Muscle of leg (tissue), 16 donors: ENCODE measurements at places on chromosomes 6 and 20. TPM values are rescaled to one million over a fixed set of nuclear protein-coding genes. Genes with fewer than 3 reads are reported as not detected.

DNA sequence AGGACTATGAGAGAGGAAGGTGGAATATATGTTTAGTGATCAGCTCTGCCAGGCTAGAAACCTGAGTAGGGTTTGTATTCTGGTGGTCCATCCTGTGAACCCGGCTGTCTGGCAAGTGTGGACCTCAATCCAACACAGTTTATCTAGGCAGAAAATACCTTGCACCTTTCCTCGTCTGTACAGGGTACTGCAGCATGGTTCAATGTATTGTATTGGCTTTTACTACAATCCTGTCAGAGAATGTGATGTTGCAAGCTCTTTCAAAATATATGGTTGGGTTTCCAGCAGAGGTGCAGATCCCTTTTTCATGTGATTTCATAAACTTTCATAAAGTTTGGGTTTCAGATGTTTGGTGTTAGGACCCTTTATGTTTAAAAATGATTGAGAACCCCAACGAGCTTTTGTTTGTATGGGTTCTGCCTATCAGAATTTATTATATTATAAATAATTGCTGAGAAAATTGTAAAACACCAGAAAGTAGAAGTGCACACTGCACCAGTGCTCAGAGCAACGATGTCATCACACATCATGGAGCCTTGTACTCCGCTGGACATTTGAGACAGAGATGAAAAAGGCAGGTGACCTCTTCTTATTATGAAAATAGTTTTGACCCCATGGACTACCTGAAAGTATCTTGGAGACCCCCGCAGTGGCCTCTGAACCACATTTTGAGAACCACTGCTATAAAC is 106.6 kb downstream of the RTN4IP1 start:
- no peak for DNase-seq

GRCh38 chr20:47287609-47288144 is 68.8 kb downstream of the ZMYND8 start:
- no peak for DNase-seq

- DNase-seq = no peak
These were observed 227.3 kb downstream of the PREX1 start for GRCh38 chr20:48600470-48600945.

GRCh38 chr20:1174787-1175186 is 10.0 kb downstream of the TMEM74B start:
- no peak for DNase-seq

- DNase-seq = no peak
These were observed 129.7 kb downstream of the PRDM13 start for GRCh38 chr6:99736302-99736701.

GRCh38 chr6:89215391-89215790 is 1.8 kb downstream of the GABRR1 start:
- DNase-seq = no peak

DNA sequence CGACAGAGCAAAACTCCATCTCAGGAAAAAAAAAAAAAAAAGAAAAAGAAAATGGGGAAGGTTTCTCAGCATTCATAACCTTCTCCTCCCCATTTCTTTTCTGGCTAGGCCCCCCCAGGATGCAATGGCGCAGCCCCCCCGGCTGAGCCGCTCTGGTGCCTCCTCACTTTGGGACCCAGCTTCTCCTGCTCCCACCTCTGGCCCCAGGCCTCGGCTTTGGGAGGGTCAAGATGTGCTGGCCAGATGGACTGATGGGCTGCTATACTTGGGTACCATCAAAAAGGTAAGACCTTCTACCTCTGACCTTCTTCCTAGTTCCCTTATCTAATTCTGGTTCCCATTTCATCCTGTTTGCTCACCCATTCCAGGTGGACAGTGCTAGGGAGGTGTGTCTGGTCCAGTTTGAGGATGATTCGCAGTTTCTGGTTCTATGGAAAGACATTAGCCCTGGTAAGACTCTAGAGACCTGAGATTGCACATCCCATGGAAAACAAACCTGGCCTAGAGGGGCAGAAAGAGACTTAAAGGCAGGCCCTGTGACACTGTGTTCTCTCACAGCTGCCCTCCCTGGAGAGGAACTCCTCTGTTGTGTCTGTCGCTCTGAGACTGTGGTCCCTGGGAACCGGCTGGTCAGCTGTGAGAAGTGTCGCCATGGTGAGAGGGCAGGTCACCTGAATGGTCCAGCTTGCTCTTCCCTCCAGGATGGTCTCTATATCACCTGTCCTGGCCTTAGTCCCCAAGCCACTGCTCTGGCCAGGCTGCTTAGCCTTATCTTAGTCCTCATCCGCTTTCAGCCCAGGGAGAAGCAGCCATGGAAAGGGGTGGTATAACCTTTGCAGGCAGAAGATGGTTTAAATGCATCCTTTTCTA is 1.6 kb downstream of the PHF1 start:
- DNase-seq = no peak

DNA sequence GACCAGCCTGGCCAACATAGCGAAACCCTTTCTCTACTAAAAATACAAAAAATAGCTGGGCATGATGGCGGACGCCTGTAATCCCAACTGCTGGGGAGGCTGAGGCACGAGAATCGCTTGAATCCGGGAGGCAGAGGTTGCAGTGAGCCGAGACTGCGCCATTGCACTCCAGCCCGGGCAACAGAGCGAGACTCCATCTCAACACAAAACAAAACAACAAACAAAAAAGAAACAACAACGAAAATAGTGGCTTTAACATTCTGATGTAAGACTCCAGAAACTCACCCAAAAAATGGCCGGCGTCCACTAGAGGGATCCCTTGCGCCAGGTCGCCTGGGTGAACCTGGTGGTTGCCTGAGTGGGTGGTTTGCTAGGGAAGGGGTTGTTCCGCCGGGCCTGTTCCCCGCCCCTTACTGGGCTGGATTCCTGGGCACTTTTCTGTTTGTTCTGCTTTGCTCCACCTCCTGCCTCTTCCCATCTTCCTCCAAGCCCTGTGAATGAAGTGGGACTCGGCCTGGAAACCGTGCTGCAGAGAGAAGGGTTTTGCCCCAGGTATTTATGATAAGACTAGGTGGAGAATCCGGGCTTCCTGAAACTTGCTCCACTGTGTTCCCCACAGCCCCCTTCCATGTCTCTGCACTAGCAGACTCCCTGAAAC is 1.5 kb downstream of the PABPC1L start:
- no peak for DNase-seq

GRCh38 chr6:145763742-145764141 is 28.4 kb upstream of the EPM2A start:
- no peak for DNase-seq

DNA sequence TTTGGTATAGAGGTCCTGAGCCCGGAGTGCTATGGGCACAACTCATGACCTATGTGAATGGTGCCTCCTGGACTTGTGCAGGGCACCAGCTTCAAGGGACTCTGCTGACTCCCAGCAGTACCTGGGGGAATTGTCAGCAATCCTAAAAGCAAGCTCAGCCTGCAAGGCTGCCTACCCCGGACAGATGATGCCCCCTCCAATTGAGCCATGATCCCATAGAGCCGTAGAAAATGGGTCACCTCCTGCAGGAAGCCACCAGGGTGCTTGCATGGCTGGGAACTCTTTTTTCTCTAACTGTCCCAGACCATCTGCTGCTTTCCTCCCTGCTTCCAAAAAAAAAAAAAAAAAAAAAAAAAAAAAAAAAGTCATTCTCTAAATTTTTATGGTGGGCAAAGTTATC is 12.9 kb upstream of the PRND start:
- no peak for DNase-seq

- DNase-seq = no peak
These were observed 3.0 kb upstream of the NANP start for GRCh38 chr20:25626779-25627178.

- peak; percentile 43 for DNase-seq
These were observed 7.7 kb upstream of the ZKSCAN8 start for GRCh38 chr6:28134015-28134414.

DNA sequence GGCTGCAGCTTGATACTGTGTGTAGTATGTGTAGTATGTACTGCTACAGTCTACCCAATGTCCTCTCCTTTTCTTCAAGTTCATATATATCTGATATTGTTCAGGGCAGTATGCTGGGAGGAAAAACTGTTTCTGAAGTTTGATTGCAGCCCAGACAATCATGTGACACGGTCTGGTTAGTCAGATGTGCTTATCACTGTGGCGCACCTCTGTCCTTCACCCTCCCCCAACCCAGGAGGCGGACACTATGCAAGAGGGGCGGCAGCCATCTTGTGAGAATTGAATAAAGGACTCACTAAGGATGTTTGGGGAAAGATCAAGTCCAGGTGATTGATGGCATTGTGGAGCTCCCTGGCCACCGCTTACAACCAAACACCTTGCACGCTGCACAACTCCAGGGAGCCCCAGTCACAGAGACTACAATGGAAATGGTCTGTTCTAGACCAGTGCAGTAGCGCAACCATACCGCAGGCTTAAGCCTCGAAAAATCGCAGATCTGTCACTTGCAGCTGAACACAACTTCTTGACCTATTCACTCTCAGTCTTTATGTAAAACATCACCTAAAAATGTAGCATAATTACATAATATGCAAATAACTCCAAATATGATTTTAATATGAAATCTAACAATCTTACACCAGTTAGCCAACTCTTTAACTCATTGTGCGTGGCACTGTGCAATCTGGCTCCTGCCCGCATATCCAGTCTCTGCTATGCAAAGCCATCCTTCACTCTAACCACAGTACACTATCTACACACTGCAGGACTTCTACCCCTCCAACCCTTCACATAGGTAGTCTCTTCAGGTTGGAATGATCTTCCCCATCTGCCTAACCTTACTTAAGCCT is 79.3 kb downstream of the VGLL2 start:
- no peak for DNase-seq

GRCh38 chr6:24818346-24818745 is 19.6 kb upstream of the ARMH2 start:
- no peak for DNase-seq

GRCh38 chr6:54588176-54588575 is 258.4 kb upstream of the FAM83B start:
- no peak for DNase-seq

DNA sequence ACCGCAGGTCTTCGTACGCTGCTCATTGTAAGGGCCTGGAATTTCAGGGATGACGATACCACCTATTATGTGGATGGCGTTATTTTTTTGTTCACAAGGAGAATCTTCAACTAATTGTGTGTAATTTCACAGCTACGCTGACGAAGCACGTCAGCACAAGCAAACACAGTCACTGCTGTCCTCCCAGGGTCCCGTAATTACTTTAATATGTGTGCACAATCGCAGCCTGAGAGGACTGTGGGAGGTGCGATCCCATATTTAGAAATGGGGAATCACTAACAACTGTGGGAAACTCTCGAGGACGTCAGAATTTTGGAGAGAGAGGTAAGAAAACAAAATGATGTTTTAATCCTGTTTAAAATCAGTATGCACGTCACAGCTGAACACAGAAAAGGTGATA is 40.2 kb upstream of the DACT2 start:
- DNase-seq = no peak

GRCh38 chr6:31175971-31176370 is 5.5 kb upstream of the POU5F1 start:
- peak; percentile 61 for DNase-seq

- DNase-seq = no peak
These were observed 131.2 kb downstream of the BCAS1 start for GRCh38 chr20:53939190-53939571.

- peak; percentile 18 for DNase-seq
These were observed 28.2 kb downstream of the TBC1D32 start for GRCh38 chr6:121305957-121306607.

GRCh38 chr20:52204136-52204535 is 12.6 kb upstream of the ZFP64 start:
- DNase-seq = no peak

DNA sequence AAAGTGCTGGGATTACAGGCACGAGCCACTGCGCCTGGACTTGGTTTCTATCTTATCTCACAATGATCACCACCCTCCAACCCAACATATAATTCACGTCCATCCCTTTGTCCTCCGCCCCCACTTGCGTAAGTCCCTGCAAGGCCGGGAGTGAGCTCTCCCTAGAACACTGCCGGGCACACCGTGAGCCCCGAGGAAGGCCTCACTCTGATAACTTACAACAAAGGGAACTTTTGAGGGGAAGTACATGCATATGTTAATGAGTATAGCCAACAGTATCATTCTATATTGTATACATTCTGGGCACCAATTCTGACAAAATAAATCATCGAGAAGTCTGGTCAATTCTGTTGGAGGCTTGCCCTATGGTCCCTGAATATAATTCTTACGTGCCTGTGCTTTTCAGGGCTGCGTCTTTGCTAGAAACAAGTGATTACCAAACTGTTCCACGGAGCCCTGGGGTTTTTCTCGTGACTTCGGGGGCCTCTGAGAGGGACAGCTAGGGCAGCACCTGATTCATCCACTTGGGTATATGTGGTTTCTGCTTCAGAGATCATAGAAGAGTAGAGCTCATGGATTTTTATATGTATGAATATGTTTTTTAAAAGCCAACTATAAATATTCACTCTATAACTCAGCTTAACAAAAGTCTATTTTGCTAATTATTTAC is 469.8 kb upstream of the AGPAT4 start:
- DNase-seq = no peak

- no peak for DNase-seq
These were observed 136.6 kb downstream of the DTNBP1 start for GRCh38 chr6:15526212-15526701.

DNA sequence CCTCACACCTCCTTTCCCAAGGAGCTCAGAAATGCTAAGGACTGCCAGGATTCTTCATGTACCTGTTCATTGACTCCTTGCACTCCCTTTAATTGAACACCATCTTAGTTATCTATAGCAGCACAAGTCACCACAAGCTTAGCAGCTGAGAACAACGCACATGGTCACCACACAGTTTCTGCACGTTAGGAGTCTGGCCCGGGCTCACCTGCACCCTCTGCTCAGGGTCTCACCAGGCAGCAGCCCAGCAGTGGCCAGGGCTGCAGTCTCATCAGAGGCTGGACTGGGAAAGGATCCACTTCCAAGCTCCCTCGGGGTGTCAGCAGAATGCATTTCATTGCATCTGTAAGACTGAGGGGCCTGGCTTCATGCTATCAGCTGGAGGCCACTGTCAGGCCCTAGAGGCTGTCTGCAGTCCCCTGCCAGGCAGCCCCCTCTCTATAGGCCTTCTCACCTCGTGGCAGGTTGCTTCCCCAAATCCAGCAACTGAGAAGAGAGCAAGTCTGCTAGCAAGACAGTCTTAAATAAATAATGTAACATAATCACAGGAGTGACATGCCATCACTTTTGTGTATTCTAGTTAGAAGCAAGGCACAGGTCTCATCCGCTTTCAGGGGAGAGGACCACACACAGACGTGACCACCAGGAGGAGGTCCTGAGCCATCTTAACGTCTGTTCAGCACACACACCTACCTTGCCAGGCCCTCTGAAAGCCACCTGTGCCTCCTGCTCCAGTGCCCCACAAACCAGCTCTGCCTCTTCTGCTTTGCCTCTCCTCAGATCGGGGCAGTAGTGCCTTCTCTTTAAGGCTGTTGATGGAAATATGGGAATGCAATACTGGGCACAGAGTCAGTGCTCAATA is 165.2 kb upstream of the CST7 start:
- DNase-seq = no peak

- DNase-seq = peak; percentile 64
These were observed 25.8 kb downstream of the SERPINB9 start for GRCh38 chr6:2877057-2877882.

STK38 gene
- polyA plus RNA-seq = 29.7 TPM

PBOV1 gene
- not detected for polyA plus RNA-seq

ATF6B gene
- polyA plus RNA-seq = 52.5 TPM

LY6G6D gene
- 0.65 TPM for polyA plus RNA-seq

CYP24A1 gene
- polyA plus RNA-seq = 0.68 TPM

SAMD3 gene
- 0.87 TPM for polyA plus RNA-seq

DSP gene
- polyA plus RNA-seq = 2.4 TPM

RAB44 gene
- polyA plus RNA-seq = 0.07 TPM
